Stimulated activated CD8-positive, alpha-beta memory T cell treated with anti-CD3 and anti-CD28 coated beads, Interleukin-2, amount 100 ng/mL, for 1 hour (primary cell): ENCODE measurements at places on chromosomes 11 and 22.

- no peak for DNase-seq
Observed at GRCh38 chr11:1012291-1012690, 24.2 kb downstream of the MUC6 start.

GRCh38 chr11:42012271-42012670 lies 552.8 kb upstream of the LRRC4C start:
- DNase-seq: no peak

- DNase-seq: no peak
Observed at GRCh38 chr11:66239998-66240780, 28.2 kb upstream of the RAB1B start.

DNA sequence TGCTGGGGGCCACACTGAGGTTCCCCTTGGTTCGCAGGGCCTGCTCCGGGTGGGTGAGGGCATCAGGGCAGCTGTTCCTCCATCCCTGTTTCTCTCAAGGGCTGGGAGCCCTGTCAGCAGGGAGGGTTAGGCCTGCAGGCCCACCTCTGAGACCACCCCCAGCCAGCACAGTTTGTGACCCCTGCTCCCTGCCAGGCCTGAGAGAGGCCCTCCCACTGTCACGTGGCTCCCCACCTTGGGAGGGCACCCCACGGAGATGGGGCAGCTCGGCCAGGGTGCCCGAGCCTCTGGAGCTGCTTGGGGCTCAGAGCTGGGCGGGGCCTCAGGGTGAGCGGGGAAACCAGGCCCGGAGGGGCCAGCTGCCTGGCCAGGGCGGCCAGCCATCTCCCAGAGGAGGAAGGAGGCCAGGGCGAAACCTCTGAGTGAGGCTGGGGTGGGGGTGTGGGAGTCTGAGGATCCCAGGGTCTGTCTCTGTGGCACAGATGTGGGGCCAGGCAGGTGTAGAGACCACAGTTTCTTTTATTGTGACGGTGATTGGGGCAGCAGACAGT lies 2.5 kb upstream of the INS start:
- no peak for DNase-seq

GRCh38 chr11:20007386-20007785 lies 152.9 kb downstream of the DBX1 start:
- DNase-seq: no peak

DNA sequence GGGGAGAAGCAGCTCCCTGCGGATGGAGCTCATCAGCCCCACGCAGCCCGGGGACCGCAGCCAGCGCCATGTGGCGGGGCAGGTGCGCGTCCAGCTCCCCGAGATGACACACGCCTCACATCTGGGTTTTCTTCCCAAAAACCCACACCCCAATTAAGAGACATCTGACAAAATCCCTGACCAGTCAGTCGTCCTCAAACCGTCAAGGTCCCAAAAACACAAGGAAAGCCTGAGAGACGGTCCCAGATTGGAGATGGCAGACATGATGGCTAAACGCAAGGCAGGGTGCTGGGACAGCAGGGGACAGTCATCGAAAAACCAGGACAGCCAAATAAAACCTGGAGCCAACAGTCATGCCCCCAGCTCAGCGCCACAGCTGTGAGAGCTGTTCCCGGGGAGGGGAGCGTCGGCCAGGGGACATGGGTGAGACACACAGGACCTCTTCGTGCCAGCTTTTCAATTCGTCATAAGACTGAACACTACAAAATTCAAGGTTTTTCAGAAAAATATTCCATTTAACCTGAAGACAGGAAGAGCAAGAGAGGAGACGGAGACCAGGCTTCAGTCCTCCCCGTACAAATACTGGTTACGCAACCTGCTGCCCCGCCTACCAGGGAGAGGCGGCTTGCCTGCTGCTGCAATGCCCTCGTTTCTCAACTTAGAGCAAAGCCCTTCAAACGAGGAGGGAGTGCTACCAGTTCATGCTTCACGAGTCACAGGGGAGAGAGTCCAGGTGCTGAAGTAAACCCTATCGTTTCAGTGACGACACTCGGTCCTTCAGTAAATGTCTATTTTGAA lies 10.5 kb downstream of the TOLLIP start:
- DNase-seq: no peak

GRCh38 chr22:24391836-24392217 lies 35.6 kb upstream of the ADORA2A start:
- DNase-seq: no peak

- DNase-seq: no peak
Observed at GRCh38 chr11:3815845-3816244, 7.5 kb downstream of the PGAP2 start.

DNA sequence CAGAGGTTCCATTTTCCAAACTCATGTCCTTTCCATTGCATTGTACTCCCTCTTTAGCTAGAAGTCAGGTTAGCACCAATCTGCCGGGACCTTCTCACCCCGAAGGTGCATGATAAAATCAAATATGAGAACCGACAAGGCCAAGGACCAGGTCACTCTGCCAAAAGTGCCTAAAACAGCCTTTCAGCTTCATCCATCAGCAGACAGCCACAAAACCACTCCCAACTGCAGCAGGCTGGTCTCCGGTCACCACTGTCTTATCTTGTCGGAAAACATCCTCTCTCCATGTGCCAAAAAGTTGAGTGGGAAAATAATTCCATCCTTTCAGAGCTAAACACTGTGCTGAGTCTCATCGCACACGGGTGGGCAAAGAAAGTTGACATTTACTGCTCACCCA lies 1.4 kb downstream of the PI4KA start:
- DNase-seq: no peak

- DNase-seq: no peak
Observed at GRCh38 chr11:2199466-2200341, 28.1 kb upstream of the TH start.

- DNase-seq: no peak
Observed at GRCh38 chr11:91272089-91272488, 952.5 kb upstream of the FAT3 start.

GRCh38 chr11:79151396-79151795 lies 289.4 kb downstream of the TENM4 start:
- no peak for DNase-seq

DNA sequence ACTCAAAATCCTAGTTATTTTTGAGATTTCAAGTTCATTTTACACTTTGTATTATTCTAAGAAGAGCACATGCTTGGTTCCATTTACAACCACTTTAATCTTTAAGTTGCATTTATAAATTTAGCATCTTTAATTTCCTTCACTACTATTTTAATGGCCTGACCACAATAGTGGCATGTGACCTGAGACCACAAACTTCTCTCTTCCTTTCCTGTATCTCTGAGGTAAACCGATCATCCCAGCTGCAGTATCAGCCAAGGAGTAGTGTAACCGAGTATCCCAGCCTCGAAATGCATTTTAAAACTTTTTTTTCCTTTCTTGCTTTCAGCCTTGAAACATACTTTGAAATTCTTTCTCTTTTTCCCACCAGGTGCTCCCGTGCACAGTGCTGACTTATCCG lies 28.7 kb upstream of the CBX6 start:
- DNase-seq: no peak

- no peak for DNase-seq
Observed at GRCh38 chr11:17779861-17780594, 45.4 kb downstream of the KCNC1 start.

DNA sequence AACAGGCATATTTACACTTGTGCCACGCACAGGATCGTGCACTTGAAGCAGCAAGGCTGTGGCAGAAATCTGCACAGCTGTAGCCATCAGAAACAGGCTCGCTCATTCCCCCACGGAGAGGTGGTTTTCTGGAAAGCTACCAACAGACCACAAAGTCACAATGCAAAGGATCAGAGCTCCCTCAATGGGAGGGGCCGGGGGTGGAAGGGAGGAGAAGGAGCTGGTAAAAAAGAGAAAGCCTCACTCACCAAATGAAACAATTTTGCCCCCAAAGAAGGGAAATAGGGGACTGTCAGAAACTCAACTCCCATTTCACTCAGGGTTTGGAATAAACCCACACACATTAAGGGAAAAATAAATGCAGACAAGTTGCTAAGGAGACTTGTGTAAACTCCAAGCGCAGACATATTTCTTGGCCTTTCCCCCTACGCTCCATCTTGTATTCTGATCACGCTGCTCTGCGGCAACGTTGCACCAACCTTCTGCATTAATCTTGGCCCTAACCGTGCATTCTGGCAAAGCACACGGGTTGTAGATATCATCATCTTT lies 43.2 kb upstream of the BLID start:
- no peak for DNase-seq

GRCh38 chr11:131980199-131980598 lies 609.8 kb downstream of the NTM start:
- no peak for DNase-seq

GRCh38 chr11:20032577-20033260 lies 127.6 kb downstream of the DBX1 start:
- no peak for DNase-seq

- no peak for DNase-seq
Observed at GRCh38 chr11:79312617-79313529, 128.0 kb downstream of the TENM4 start.

GRCh38 chr11:122814401-122814800 lies 23.9 kb upstream of the CRTAM start:
- no peak for DNase-seq

DNA sequence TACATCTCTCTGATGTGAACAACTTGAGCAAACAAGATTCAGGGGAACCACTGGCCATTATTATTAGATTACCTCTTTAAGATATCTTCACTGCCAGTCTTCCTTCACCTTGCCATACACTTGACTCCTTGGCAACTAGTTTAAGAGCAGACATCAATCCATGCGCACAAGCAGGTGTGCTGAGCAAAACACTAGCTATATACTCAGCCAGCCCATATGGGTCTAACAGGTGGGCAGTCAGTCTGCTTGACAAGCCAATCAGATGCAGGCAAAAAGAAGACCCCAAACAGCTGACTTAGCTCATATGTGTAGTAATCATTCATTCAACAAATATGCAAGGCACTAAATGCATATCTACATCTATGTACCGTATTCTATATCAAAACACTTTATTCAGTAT lies 101.2 kb downstream of the SIK3 start:
- DNase-seq: no peak

GRCh38 chr11:118673361-118674081 lies 5.9 kb downstream of the TREH start:
- no peak for DNase-seq

- DNase-seq: no peak
Observed at GRCh38 chr11:93767018-93767417, 17.1 kb upstream of the MED17 start.

- DNase-seq: no peak
Observed at GRCh38 chr11:124844664-124845079, 20.6 kb upstream of the ROBO3 start.

DNA sequence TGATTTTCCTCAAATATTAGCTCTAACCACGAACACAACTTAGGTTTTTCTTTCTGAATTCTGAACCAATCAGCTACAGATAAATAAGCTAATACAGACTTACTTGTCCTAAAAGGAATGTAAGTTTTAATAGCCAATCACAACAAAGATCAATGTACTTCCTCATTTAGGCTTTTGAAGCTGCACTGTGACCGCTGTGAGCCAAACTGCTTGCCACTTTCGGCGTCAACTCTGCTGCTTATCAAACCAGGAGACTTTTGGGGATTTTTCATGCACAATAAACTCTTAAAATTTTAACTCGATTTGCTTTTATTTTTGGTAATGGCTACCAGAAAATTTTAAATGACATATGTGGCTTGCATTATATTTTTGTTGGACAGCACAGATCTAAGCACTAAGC lies 92.5 kb downstream of the TMPRSS5 start:
- DNase-seq: no peak

DNA sequence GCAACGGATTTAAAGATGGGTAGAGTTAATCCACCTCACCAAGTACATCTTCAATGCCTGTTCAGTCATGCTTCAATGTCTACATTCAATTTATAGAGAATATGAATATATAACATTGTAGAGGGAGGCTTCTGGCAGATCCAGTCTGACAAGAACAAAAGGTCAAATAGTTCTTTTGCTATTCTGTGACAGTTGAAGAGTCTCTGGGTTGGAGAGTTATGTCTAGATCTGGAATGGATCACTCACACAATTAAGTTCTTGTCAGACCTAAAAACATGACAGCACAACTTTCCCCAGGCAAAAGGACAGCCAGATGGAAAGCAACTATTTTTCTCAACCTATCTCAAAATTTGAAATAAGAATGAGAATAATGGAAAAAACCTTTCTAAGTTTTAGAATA lies 15.3 kb upstream of the GAB2 start:
- DNase-seq: no peak

DNA sequence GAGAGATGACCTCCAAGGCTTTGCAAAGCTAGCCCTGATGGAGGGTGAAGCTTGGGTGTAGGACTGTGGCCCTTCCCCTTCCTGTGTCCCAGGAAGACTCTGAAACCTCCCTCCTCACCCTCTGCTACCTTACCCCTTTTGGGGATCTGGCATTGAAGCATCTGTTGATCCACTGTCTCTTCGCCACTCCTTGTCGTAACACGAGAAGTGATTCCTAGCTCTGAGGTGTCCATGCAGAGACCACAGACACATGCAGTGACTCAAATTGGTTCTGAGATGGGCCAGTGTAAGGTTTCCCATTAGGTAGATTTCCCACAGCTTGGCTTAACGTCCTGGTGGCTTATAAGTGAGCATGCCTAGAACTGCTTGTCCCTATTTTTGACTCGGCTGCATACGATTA lies 101.4 kb downstream of the ZBTB16 start:
- DNase-seq: no peak

DNA sequence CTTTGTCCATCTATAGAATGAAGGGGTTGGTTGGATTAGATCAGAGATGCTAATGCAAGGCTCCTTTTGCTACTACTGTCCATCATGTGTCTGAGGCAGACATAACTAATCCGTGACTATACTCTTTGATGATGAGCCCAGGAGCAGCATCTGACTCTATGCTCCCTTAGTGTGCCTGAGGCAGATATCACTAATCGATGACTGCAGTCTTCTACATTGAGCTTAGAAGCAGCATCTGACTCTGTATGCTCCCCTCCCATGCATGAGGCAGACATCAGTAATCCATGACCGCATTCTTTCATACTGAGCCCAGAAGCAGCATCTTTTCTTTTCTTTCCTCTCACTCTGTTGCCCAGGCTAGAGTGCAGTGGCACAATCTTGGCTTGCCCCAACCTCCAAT lies 4.2 kb downstream of the TCN2 start:
- no peak for DNase-seq

GRCh38 chr11:126805870-126806269 lies 194.7 kb downstream of the KIRREL3 start:
- DNase-seq: no peak

DNA sequence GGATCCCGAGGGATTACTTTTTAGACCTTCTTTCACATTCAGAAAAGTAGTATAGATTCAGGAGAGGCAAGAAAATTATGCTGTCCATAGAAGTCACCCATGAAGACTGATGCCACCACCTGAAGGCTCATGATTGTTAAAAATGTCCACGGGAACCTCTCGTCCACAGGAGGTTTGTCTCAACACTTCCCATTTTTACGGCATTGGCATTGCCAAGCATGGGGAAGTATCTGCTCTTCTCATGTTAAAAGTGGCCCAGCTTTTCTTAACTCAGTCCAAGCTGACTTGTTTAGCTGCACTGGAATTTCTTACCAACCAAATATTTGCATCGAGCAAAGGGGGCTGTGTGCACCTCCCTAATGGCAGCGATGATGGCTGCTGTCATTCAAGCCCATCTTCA lies 9.6 kb downstream of the CDPF1 start:
- DNase-seq: no peak

GRCh38 chr11:82405421-82405820 lies 328.2 kb downstream of the FAM181B start:
- DNase-seq: no peak
